Breast epithelium (tissue), 4 donors: ENCODE measurements at places on chromosomes 5 and 9. TPM values are rescaled to one million over a fixed set of nuclear protein-coding genes. Genes with fewer than 3 reads are reported as not detected.

The FOXD4L4 gene
- total RNA-seq, result 0.29 TPM

The MARCOL gene
- total RNA-seq, result not detected

The RNF183 gene
- not detected for total RNA-seq

The BAAT gene
- total RNA-seq, result not detected

The ADAMTS16 gene
- total RNA-seq, result 1.3 TPM

The KCNIP1 gene
- 1.0 TPM for total RNA-seq

The ADGRD2 gene
- 2.9 TPM for total RNA-seq

The SPATA31E1 gene
- total RNA-seq, result not detected

The SLC23A1 gene
- 1.0 TPM for total RNA-seq

The PRLR gene
- total RNA-seq, result 28.8 TPM

The TTC39B gene
- total RNA-seq, result 14.8 TPM

The NME5 gene
- total RNA-seq, result 1.9 TPM

The GLT6D1 gene
- not detected for total RNA-seq

The BTNL9 gene
- 27.2 TPM for total RNA-seq

The WDR70 gene
- 37.0 TPM for total RNA-seq

The CA9 gene
- total RNA-seq, result 0.16 TPM

The ZDHHC12 gene
- total RNA-seq, result 33.7 TPM

The FGD3 gene
- total RNA-seq, result 10.4 TPM

The SLC4A9 gene
- total RNA-seq, result not detected

The SCGB3A1 gene
- total RNA-seq, result not detected

The BTNL8 gene
- total RNA-seq, result not detected

The MCC gene
- 29.4 TPM for total RNA-seq

The CDO1 gene
- 342 TPM for total RNA-seq

The RETREG1 gene
- total RNA-seq, result 37.7 TPM
